Right kidney (tissue), 9 donors: ENCODE measurements at places on chromosomes 6 and 20.
A peak's percentile ranks its signal among the peaks of the same experiment; 100 is the strongest.

DNA sequence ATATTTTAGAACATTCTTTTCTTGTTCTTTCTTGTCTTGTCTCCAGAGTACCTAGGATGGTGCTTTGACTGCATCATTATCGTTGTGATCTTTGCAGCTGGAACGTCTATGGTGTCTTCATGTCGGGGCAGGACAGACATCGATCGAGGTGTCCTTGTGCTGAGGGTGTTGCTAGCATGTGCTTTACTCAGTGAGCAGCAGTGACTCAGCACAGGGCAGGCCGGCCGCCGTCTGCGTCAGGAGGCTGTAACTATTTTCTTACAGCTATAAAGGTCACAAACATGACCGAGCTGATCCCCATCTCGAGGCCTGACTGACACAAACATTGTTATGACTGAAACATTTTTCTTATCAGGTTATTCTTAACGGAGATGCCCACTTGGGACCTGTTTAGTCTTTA lies 14.9 kb upstream of the CTCFL start:
- DNase-seq = no peak

- DNase-seq = no peak
Measured at GRCh38 chr6:45388328-45388727, 10.6 kb upstream of the SUPT3H start.

DNA sequence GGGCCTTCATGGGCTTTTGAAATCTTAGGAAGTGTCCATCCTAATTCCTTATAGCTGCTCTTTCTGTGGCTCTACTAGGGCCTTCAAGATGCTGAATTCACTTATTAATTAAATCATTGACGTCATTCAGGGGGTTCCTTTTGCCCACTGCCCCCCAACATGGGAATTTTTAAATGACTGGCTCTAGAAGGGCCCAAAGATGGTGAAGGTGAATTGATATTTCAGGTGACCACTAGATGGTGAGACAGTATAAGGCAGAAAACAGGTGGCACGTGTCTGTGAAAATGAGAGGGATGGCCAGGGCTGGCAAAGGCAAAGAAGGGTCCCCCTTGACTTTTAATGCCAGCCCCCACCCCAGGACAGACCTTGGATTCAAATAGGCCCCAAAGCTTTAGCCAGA lies 11.8 kb downstream of the GNAS start:
- no peak for DNase-seq

GRCh38 chr20:45368221-45368980 lies 5.4 kb downstream of the SYS1 start:
- DNase-seq = no peak

- no peak for DNase-seq
Measured at GRCh38 chr20:19502169-19502568, 255.9 kb upstream of the RIN2 start.

GRCh38 chr6:12280458-12280857 lies 9.7 kb upstream of the EDN1 start:
- DNase-seq = no peak

- DNase-seq = no peak
Measured at GRCh38 chr20:39206899-39207564, 244.9 kb downstream of the DHX35 start.

- no peak for DNase-seq
Measured at GRCh38 chr6:30893001-30893591, 8.8 kb downstream of the DDR1 start.

DNA sequence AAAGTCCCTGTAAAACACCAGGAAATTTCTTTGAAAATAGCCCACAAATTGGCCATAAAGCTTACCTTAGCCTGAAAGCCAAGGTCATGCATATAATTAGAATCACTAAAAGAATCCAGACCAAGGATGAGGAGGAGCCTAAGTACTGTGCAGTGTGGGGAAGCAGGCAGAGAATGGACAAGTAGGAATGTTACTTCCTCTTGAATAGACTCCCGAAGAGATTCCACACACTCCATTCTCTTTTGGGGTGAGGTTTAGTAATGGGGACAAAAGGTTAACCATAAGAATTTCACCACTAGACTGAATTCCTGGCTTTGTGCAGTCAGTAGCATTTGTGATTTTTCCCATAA lies 27.5 kb upstream of the MARCKS start:
- DNase-seq = no peak

DNA sequence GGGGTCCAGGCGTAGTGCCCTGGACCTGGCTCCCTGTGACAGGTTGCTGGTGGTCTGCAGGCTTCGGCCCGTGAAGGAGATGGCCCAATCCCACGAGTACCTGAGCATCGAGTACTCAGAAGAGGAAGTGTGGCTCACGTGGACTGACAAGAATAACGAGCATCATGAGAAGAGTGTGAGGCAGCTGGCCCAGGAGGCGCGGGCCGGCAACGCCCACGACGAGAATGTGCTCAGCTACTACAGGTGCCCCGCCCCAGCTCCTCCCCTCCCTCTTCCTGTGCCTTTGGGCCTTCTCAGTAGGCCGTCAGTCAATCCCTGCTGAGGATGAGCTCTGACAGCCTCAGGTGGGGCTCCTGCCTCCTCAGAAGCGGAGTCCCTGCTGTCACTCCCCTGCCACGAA lies 42.6 kb downstream of the UQCC2 start:
- DNase-seq = no peak

GRCh38 chr6:71886184-71887005 lies at the start of gene RIMS1:
Gene RIMS1, plus strand, starts transcription at chr6:71886550. Its CDS starts 474 bp downstream, at chr6:71887024.
- peak; percentile 8 for DNase-seq

- no peak for DNase-seq
Measured at GRCh38 chr20:44070139-44070900, 116.7 kb downstream of the JPH2 start.

- no peak for DNase-seq
Measured at GRCh38 chr6:39452306-39453145, 130.0 kb upstream of the KCNK16 start.

- DNase-seq = no peak
Measured at GRCh38 chr6:103183831-103184411, 1675.8 kb downstream of the HACE1 start.
